ENCODE measurements at places on chromosomes 6 and 20.

DNA sequence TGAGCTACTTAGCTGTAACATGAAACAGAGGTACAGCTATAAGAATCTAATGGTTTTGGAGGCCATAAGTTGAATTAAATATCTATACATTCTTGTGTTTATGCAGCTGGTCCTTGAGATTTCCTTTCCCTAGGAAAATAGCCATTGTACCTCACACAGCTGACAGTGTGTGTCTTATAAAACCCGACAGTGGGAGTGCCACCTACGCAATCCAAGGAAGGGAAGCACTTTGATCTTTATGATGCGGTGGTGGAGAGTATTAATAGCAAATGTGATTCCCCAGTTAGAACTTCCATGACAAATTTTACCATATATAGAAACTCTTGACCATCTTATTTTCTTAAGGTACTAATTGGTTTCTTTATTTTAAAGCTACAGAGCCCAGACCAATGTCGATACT lies 149.5 kb downstream of the TMEM200A start:
- DNase-seq, result no peak

- no peak for DNase-seq
Observed at GRCh38 chr6:142839686-142840040, 105.3 kb downstream of the HIVEP2 start.

DNA sequence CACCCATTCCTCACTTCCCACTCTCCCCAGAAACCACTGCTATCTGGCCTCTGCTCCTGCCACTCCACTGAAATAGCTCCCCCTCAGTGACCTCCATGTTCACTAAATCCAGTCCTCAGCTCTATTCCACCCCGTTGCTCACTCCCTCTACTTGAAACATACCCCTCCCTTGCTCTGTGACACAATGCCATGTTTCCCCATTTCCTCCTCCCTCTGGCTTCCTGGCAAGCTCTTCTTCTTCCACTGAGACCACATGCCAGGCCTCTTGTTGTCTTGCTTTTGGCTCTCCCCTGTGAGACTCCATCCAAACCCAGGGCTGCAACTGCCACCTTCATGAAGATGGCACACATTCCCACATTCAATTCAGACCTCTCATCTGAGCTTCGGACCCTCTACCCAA lies 13.9 kb downstream of the TMEM151B start:
- no peak for DNase-seq

DNA sequence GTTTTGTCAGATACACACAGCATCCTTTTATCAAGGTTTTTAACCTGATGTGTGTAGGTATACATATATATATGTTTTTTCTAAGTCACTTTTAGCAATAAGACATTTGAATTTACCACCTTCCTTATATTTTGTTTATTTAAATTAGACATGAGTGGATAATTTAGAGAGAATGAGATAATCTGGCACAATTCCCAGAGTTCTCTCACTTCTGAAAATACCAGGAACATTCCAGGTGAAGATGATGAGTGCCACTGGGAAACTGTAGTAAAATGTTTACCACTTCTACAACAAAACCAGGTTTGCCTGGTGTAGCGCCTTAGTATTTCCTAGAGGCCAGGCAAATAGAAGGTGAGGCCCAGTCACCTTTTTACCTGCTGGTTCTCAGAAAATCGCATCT lies 189.5 kb downstream of the TMEM242 start:
- no peak for DNase-seq

GRCh38 chr6:57147401-57147800 lies 24.7 kb upstream of the BAG2 start:
- no peak for DNase-seq

GRCh38 chr20:492159-492558 lies 29.8 kb upstream of the TBC1D20 start:
- DNase-seq, result no peak

DNA sequence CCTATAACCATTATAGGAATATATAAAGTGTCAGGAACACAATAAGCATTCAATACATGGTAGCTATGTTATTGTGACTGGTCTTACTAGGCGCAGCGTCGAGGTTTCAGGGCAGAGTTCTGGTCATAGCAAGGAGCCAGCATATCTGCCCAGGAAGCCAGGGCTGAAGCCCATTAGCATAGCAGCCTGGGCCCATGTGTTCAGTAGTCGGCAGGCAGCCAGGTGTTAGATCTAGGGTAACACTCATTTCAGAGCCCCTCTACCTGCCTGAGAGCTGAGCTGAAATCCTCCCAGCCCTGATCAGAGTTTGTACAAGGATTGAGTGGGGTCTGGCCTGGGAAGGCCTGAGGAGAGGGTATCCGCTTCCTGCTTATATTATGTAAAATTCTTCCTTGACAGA lies 32.1 kb downstream of the C20orf173 start:
- no peak for DNase-seq
